ENCODE measurements at places on chromosomes 6 and 20.

DNA sequence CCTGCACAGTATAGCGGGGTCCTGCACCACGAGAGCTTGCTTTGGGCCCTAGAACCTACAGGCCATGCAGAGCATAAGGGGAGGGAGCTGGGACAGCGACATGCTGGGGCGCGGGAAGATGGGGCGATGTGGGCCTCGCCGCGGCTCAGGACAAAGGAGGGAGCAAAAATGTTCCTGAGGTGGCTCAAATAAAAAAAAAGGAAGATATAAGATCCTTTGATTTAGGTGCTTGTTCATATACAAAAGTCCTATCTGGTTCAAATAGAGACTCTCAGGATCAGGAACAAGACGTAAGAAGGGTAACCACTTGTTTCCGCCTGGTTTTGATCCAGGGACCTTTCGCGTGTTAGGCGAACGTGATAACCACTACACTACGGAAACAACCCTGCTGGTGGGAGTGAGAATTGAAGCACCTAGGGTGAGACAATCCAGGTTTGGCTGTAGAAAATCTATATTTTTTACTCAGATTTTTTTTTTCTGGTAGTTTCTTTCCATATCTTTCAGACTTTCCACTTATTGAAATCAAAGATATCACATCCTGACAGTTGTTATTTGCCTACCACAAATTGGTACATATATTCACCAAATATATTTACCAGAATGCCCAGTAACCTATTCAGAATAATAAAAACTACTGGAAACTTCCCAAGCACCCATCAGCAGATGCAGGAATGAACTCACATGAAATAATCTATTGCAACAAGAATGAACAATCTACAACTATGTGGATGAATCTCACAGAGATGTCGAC, 177.9 kb upstream of the ZNF184 start:
- DNase-seq, result peak; percentile 37

- no peak for DNase-seq
These were observed 809 bp downstream of the HLA-G start for GRCh38 chr6:29828471-29828797.

DNA sequence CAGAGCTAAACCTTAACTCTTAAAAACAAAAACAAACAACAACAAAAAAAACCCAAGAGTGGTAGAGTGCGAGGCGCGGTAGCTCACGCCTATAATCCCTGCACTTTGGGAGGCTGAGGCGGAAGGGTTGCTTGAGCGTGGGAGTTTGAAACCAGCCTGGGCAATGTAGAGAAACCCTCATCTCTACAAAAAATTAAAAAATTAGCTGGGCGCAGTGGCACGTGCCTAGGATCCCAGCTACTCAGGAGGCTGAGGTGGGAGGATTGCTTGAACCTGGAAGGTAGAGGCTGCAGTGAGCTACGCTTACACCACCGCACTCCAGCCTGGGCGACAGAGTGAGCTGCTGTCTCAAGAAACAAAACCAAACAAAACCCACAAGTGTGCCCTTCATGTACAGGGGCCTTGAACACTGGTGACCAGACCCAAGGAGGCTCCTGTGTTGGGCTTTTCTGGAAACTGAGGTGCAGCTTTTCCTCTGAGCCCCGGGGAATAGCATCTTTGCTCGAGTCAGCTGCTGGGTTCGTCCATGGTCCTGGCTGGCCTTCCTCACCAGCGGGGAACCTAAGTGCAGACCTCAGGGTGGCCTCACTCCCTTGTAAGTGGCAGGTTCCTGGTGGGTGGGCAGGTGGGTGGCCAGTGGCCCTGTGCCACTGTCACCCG, 39.9 kb downstream of the PYGB start:
- no peak for DNase-seq

GRCh38 chr6:108574457-108575141, 13.9 kb downstream of the FOXO3 start:
- DNase-seq, result no peak

DNA sequence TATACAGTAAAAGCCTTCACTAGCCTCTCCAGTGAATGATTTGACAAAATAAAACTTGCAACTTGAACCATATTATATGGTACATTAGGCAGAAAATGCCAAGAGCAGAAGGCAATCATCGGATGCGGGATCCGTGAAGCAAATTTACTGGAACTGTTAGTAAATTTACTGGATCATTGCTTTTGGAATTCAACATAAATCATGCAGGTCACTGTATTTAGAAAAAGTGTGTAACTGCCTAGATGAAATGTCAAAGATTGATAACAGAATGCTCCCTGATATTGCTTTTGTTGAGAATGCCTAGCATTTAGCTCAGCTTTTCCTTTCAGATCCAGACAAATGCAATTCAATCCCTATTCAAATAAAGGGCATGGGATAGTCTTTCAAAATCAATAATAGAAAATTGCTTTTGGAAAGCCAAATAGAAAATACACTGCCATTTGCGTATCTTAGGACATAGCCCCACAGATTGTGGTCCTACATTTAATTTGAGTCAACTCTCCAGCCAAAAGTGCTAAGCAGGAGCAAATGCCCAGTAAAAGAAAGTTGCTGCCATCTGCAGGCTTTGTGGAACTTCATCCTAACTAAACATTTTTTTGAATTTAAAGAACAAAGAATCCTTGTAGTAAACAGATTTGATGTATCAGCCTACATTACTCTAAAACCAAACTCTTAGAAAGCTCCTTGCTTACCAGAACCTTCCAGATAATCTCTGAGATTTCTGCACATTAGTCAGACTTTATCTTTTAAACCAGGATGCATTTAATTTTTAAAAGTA, 109.5 kb upstream of the HSF2 start:
- DNase-seq, result peak; percentile 82

DNA sequence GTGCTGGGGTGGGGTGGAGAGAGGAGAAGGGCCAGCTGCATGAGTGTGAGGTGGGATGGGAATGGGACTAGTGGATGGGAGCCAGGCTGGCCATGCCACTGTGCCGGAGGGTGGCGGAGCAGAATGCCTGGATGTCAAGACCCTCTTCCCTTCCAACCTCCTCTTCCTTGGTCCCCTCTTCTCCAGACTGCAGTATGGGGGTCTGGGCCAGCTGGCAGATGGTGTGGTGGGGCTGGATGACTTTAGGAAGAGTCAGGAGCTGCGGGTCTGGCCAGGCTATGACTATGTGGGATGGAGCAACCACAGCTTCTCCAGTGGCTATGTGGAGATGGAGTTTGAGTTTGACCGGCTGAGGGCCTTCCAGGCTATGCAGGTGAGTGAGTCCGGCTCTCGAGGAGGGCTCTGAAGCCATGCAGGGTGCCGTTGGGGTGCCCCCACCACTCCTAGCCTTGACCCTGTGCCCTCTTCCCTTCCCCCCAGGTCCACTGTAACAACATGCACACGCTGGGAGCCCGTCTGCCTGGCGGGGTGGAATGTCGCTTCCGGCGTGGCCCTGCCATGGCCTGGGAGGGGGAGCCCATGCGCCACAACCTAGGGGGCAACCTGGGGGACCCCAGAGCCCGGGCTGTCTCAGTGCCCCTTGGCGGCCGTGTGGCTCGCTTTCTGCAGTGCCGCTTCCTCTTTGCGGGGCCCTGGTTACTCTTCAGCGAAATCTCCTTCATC, 7.7 kb downstream of the DDR1 start:
- no peak for DNase-seq

- peak; percentile 57 for DNase-seq
These were observed 13.3 kb downstream of the GRM4 start for GRCh38 chr6:34132486-34133185.

- no peak for DNase-seq
These were observed 24.4 kb downstream of the UST start for GRCh38 chr6:148771212-148771601.

DNA sequence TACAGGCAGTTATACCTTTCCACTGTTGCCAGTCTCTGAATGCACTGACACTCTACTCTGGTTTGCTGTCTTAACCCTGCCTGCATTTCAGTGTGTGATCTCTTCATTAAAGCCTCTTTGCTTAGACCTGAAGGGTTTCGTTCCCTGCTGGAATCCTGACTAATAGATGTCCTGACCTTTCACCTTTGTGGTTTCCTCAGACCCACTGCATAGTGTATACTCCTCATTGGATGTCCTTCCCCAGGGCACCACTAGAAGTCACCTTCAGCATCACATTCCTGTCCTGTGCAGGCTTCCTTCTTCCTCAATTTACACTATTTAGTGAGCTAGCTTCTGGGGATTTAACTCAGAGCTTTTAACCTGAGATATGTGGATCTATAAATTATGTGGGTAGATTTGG, 120.6 kb downstream of the RCAN2 start:
- DNase-seq, result no peak

DNA sequence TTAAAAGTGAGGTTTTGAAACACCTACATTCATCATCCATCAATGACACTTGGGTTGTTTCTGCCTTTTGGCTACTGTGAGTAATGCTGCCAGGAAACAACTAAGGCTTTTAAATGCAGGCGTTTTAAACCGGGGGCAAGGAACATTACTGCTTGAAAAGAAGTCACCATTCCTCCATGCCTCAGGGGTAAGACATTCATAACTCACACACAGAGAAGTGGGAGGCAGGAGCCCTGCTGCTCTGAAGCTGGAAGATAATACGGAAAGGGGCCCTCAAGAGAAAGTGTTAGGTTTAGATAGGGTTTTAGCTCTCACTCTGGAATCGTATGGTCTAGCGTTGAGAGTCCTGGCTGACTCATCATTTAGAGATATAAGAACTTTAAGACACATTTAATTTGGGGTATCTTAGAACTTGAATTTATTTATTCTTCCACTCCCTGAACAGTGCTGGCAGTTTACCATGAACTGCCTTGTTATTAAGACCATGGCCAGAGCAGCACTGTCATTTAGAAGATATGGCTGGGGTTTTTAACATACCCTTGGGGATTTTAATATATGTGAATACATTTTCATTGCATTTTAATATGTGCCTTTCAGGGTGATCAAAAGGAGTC, 1.8 kb downstream of the TUBB1 start:
- DNase-seq, result peak; percentile 50

- DNase-seq, result no peak
These were observed 117.1 kb upstream of the CCDC28A start for GRCh38 chr6:138656364-138657064.

DNA sequence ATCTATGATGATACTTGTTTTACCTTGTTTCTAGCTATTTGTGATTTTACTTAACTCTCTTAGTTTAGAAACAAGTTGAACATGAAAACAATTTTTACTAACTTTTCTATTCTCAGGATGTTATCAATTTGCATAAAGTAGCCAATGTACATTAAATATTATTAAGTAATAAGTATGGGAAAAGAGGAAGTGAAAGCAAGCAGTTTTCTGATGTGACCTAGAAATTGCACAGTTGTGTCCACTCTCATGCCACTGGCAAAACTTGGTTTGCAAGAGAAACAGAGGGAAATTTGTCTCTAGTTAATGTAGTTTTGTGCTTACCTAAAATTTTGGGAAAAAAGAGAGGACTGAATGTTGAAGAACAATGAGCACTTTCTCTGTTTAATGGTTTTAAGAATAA, 19.2 kb upstream of the TSPYL1 start:
- no peak for DNase-seq

All from umbilical cord (tissue), 2 donors.